Activated CD8-positive, alpha-beta T cell treated with anti-CD3 and anti-CD28 coated beads for 36 hours (primary cell): ENCODE measurements at places on chromosomes 11 and 22. TPM values are rescaled to one million over a fixed set of nuclear protein-coding genes. Genes with fewer than 3 reads are reported as not detected.

DNA sequence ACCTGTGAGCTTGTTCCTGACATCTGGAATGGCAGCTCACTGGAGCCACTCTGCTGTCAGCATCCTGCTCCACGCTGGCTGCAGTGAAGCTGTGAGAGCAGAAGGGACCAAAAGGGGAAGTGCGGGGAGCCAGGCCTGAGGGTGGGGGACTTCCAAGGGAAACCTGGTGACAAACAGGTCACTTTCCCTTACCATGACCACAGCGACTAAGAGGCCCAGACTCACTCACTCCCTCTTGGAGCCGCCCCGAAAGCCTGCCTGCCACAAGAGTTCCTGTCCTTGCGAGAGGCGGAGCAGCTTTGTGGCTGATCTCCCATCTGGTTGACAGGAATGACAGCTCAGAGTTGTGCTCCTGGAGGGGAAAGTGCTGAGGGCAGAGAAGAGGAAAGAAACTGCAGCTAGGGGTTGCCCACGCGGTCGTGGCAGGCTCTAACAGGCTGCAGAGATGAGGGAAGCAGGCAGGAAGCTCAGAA is 183.8 kb upstream of the NTM start:
- DNase-seq: peak; percentile 18

GRCh38 chr11:10639350-10639749 is 54.2 kb downstream of the IRAG1 start:
- no peak for DNase-seq

- peak; percentile 75 for DNase-seq
Measured at GRCh38 chr11:61971248-61972111, 4.0 kb upstream of the FTH1 start.

DNA sequence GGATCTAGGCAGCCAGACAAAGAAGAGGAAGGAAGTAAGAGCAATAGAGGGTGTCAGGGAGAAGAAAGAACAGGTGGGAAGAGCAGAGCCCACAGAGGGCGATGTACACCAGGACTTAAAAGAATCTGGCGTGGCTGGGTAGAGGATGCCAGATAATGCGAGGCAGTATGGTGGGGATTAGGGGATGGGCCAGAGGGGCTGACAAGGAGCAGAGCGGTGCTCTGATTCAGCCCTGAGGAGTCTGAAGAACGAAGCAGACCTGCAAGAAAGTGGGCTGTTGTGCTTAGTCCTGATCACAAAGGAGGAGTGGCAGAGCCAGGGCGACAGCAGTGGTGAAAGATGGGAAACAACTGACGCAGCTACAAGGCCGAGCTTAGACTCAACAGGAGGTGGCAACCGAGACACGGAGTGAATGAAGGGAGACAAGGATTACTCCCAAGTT is 163.7 kb downstream of the LARGE1 start:
- DNase-seq: no peak

DNA sequence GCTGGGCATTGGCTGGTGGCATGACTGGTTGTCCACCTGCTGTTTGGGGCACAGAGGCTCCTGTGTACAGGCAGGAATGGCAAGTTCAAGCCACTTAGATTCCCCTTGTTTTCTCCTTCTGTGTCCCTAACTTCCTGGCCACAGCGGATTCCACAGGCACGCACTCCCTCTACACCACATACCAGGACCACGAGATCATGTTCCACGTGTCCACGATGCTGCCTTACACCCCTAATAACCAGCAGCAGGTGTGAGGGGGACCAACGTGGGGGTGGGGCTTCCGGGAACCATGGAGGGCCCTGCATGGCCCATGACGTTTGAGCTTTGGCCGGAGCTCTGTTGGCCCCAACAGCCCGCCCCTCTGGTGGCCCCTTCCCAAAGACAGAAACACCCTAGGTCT is 7.8 kb downstream of the SIPA1 start:
- DNase-seq: no peak

DNA sequence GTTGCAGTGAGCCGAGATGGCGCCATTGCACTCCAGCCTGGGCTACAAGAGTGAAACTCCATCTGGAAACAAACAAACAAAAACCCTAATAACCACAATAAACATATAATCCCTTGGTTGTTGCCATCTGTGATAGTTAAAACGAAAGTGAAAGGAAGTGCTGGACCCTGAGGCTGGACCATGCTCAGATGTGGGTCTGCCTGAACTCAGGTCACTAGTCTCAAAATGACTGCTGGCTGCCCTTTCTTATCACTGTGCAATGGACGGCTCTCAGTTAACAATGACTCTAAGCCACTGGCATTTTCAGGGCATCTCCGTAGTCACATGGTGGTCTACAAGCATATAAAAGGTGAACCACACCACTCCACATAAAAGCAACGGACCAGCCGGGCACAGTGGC is 48.2 kb upstream of the FTH1 start:
- no peak for DNase-seq

DNA sequence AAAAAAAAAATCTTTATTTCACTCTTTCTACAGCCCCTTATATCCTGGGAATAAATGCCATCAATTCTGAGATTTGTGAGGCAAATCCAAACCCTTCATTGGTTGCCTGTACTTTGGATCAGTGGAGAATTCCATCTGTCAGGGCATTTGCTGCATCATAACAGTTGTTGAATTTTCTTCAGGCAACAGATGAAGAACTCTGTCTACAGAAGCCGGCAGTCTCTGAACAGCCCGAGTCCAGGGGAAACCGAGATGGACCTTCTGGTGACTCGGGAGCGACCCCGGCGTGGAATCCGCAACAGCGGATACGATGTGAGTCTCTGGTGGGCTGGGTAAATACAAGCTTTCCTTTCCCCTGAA is 82.3 kb downstream of the C11orf91 start:
- no peak for DNase-seq

The EMID1 gene
- 0.14 TPM for total RNA-seq

The LRP4 gene
- 0.45 TPM for total RNA-seq

The OR8D1 gene
- not detected for total RNA-seq

The GPHA2 gene
- total RNA-seq: not detected

The POTEH gene
- total RNA-seq: not detected
